CD4-positive, alpha-beta T cell treated with Interleukin-10 for 1 hour (primary cell): ENCODE measurements at places on chromosomes 4 and X.

DNA sequence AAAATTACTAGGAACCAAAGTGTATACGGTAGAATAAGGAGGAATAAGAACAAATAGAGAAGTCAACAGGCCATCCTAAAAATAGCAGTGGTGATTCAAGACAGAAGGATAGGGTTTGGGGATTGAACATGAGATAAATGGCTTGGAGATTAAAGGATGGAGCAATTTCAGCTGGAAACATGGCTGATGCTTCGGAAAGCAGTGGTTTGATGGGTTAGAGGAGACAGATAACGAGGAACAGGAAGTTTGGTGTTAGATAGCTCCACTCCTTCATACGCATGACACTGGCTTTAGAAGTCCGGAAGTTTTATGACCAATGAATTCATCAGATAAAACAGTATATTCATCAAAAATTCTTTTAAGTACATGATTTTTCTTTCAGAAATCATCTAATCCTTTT lies 70.8 kb upstream of the GALNTL6 start:
- no peak for DNase-seq

- no peak for DNase-seq
Observed at GRCh38 chr4:183636923-183637322, 22.1 kb downstream of the RWDD4 start.

- no peak for DNase-seq
Observed at GRCh38 chr4:6891436-6892170, 18.0 kb upstream of the TBC1D14 start.

DNA sequence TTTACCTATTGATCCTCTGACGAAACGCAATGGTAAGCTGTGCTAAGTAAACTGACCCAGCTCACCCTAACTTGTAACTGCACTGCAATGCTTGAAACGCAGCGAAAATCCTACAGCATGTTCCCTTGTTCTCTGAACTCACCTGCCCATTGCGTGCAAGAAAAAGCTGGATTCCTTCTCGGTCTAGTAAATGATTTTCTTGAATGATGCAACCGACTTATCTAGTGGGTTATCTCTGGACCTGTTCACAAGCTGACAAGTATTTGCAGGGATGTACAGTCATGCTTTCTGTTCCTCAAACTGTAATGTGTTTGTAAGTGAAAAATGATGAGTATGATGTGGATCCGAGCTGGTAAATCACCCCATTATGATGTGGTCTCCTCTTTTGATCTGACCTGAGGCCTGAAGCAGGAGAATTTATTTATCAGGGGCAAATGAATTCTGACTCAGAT lies 140.1 kb downstream of the BTC start:
- DNase-seq = no peak

GRCh38 chrX:78754917-78755316 lies 7.4 kb downstream of the LPAR4 start:
- DNase-seq = no peak

DNA sequence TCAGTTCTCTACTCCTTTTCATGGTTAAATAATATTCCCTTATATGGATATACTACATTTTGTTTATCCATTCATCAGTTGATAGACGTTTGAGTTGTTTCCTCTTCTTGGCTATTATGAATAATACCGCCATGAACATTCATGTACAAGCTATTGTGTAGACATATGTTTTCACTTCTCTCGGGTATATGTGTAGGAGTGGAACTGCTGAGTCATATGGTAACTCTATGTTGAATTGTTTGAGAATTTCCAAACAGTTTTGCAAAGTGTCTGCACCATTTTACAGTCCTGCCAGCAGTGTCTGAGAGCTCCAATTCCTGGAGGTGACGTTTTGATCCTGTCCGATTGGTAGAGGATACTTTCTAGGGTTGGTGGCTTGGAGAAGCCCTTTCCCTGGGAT lies 23.6 kb downstream of the PLAC1 start:
- DNase-seq = no peak

DNA sequence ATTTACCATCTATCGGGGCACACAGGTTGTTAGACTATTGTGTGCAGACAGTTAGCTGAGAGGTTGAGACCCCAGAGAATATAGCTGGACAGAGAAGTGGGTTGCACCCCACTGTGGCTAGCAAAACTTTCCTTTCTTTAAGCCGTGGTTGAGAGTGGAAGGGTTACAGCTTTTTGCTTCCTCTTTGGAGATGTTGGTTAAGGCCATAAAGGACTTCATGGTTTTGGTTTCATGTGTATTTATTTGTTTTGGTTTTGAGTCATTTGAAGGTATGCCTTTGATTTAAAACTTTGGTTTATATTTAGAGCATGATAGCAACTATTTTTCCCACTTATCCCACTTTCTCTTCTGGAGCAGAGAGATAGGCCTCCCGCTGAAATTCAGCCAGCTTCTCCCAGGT lies 274.3 kb upstream of the IL1RAPL1 start:
- no peak for DNase-seq

DNA sequence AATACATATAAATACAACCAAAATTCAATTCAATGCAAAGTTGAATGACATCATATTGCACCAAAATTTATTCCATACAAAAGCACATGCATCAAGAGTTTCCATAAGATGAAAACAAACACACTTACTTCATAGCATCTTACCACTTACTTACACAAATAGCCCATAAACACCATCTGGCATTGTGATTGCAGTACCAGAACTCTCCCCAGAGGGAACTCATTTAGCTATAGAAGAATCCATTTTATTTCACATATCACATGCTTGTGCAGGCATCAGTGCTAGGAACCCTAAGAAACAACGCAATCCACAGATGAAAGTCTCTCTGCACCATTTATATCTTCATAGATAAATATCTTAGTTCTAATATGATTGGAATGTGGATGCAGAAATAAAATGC lies 77.9 kb downstream of the SLC7A11 start:
- DNase-seq = no peak

DNA sequence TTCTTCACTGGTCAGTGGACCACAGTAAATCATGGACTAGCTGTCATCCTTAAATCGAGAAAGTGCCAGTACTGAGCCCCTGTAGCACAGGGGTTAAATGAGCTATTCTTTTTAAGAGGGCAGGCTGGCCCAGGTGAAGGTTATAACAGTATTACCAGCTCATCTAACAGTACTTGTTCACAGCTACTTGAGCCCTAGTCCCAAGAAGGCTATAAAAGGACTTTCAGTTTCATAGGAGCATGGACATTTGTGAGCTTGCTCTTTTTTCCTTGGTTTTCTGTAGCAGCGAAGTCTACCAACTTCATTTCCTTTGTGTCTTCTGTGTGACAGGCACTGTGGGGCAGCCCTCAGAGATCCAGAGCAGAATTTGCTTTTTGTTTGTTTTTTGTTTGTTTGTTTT lies 61.0 kb downstream of the ARX start:
- DNase-seq = no peak

DNA sequence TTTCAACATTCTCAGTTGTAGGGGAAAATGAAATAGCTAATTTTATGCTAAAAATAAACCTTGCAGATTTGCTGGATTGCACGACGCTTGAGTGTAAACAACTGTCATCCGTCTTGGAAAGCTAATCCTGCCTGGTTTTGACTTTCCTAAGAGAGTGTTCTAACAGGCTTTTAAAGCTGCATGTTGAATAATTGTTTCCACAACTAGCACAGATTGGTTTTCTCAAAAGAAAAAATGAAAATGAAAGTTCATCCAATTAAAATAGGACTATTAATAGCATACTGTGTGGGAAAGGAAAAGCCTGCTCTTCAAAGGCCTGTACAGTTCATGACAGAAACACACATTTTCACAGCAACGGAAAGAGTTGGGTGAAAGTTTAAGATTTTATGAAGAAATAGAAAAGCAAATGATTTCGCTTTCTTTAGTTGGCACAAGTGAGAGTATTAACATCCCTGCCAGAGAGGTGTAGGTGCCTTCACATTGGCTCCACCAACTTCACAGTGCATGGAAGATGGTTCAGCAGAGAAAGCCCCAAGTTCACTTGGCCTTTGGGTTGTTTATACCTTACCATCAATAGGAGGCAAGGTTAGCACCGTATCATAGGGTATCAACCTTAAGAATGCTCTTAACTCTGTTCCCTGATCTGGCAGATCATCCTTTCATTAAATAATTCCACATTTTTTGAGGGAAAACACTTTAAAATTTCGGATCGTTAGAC lies 140.0 kb upstream of the GUCY1A1 start:
- DNase-seq = no peak

- no peak for DNase-seq
Observed at GRCh38 chrX:72316408-72317110, 10.8 kb upstream of the CITED1 start.

DNA sequence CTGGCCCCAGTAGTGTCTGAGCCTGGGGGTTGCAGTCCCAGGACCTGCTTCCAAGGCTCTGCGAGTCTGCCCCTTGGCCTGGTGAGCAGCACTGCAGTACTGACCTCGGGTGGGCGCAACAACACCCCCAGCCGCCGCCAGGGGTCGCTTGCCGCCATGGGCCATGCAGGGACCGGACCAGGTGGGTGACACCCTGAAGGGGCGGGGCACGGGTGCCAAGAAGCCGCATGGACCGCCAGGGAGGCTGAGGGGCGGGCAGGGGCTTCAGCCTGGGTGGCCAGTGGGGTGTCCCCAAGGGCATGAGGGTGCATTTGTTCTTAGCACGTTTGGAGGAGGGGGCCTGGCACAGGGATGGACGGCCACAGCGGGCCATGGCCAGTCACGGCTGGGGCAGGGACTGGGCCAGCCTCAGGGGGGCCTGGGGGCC lies 25.0 kb downstream of the TACC3 start:
- DNase-seq = peak; percentile 78

- no peak for DNase-seq
Observed at GRCh38 chr4:125315576-125316400, 1.0 kb downstream of the FAT4 start.

GRCh38 chr4:2757426-2757825 lies 1.3 kb upstream of the TNIP2 start:
- DNase-seq = no peak
